KBM-7 (cell line): ENCODE measurements at places on chromosomes 2 and 18.

DNA sequence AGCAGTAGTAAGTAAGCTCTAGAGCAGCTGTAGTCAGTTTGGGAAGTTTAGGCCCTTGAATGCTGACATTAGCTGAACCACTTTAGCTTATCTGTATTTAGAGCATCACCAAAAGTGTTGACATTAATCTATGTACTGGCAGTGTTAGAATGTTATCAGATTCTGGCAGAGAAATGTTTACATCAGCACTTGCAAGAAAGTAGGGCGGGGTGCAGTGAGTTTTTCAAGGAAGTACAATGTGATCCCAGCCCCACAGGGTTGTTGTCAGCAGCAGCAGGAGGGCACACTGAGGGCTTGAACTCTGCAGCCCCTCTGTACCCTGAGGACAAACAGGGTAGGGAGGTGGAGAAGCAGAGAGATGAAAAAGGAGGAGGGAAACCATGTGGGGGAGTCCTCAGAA lies 35.5 kb upstream of the RMP24 start:
- no peak for DNase-seq

GRCh38 chr2:86037141-86037794 lies 68.4 kb downstream of the POLR1A start:
- DNase-seq = no peak

- no peak for DNase-seq
Observed at GRCh38 chr2:239363946-239364637, 36.7 kb downstream of the HDAC4 start.

GRCh38 chr2:29844713-29845326 lies 76.6 kb downstream of the ALK start:
- no peak for DNase-seq
